ENCODE measurements at places on chromosomes 11 and 22. TPM values are rescaled to one million over a fixed set of nuclear protein-coding genes. Genes with fewer than 3 reads are reported as not detected.

The MED15 gene
- polyA plus RNA-seq: 37.5 TPM

The CHRNA10 gene
- polyA plus RNA-seq: 0.46 TPM

The MB gene
- polyA plus RNA-seq: 84.7 TPM

The FOLH1 gene
- polyA plus RNA-seq: 0.60 TPM

The C11orf16 gene
- not detected for polyA plus RNA-seq

The SEPTIN5 gene
- polyA plus RNA-seq: 3.0 TPM

The NLRP6 gene
- not detected for polyA plus RNA-seq

The SYT7 gene
- polyA plus RNA-seq: 4.2 TPM

The RPS6KA4 gene
- 48.4 TPM for polyA plus RNA-seq

The OVOL1 gene
- polyA plus RNA-seq: 22.7 TPM

The TMPRSS4 gene
- 101 TPM for polyA plus RNA-seq

The TRIM49 gene
- polyA plus RNA-seq: not detected

The KLHL35 gene
- not detected for polyA plus RNA-seq

The MTMR2 gene
- 16.2 TPM for polyA plus RNA-seq

The CHCHD10 gene
- polyA plus RNA-seq: 336 TPM

The APOA4 gene
- 5.3 TPM for polyA plus RNA-seq

The C11orf87 gene
- polyA plus RNA-seq: not detected

The TTC36 gene
- not detected for polyA plus RNA-seq

The PMM1 gene
- 52.4 TPM for polyA plus RNA-seq

The DLG2 gene
- polyA plus RNA-seq: not detected

The MRGPRX1 gene
- not detected for polyA plus RNA-seq

The MISFA gene
- polyA plus RNA-seq: 0.44 TPM

The ASCC2 gene
- 51.0 TPM for polyA plus RNA-seq

The PANX3 gene
- not detected for polyA plus RNA-seq

The MN1 gene
- 1.2 TPM for polyA plus RNA-seq

The PC gene
- polyA plus RNA-seq: 40.2 TPM

The SMCO4 gene
- polyA plus RNA-seq: 112 TPM

The SOX6 gene
- polyA plus RNA-seq: 0.51 TPM

The LGALS12 gene
- 3.9 TPM for polyA plus RNA-seq

The SUSD2 gene
- polyA plus RNA-seq: not detected

The UBQLN3 gene
- not detected for polyA plus RNA-seq
